ENCODE measurements at places on chromosomes 7 and 10.

- peak; percentile 39 for DNase-seq
Measured at GRCh38 chr7:7970531-7971307, 2.1 kb downstream of the GLCCI1 start.

- no peak for DNase-seq
Measured at GRCh38 chr7:1650363-1651030, 19.6 kb upstream of the ELFN1 start.

DNA sequence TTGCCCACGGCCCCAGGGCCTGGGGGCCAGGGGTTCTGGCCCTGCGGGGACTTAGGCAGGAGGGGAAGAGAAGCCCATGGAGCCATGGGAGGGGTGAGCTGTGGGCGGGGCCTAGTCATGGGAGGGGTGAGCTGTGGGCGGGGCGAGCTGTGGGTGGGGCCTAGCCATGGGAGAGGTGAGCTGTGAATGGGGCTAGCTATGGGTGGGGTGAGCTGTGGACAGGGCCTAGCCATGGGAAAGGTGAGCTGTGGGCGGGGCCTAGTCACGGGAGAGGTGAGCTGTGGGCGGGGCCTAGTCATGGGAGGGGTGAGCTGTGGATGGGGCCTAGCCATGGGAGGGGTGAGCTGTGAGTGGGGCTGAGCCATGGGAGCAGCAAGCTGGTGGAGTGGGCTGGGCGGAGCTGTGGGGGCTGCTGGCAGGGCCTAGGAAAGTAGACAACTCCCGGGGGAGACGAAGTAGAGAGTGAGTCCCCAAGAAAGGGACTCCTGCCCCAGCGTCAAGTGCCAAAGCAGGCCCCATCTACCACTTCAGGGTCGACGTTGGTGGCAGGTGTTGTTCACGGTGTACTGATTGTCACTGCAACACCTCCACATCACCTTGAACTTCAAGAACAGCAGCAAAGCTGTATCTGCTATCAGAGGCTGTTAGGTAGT, 19.2 kb upstream of the TTYH3 start:
- no peak for DNase-seq

GRCh38 chr10:48287417-48288391, 13.2 kb upstream of the FRMPD2 start:
- no peak for DNase-seq

DNA sequence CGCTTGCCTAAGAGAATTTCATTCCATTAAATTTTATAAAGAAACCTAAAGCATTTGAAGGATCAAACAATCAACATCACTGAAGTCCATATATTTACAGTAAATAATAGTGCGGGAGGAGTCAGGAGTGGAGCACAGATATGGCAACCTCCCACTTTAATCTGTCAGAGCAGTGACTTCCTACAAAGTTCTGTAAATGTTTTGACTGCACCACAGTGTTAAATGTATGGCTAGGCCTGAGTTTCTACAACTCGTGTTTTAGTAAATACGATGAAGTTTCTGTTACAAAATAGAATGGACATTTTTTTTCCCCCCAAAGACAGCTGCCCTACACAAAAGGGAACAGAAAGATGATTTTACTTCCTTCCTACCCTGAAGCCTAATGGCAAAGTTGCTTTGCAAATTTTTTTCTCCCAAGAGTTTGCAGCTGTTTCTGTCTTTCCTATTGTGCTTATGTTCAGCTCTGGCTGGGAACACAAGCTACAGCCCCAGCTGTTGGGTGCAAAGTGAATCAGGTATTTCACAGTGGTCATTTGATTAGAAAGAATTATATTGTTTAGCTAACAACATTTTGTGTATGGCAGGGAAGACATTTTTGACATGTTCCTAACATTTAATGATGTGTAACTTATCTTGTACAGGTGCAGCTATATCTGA, 62.1 kb downstream of the MET start:
- DNase-seq: no peak

GRCh38 chr7:14504134-14504533, 398.4 kb downstream of the DGKB start:
- DNase-seq: no peak

- no peak for DNase-seq
Measured at GRCh38 chr7:22601003-22601402, 101.0 kb upstream of the STEAP1B start.

GRCh38 chr7:142811154-142811737, 40.5 kb downstream of the PRSS2 start:
- peak; percentile 48 for DNase-seq

DNA sequence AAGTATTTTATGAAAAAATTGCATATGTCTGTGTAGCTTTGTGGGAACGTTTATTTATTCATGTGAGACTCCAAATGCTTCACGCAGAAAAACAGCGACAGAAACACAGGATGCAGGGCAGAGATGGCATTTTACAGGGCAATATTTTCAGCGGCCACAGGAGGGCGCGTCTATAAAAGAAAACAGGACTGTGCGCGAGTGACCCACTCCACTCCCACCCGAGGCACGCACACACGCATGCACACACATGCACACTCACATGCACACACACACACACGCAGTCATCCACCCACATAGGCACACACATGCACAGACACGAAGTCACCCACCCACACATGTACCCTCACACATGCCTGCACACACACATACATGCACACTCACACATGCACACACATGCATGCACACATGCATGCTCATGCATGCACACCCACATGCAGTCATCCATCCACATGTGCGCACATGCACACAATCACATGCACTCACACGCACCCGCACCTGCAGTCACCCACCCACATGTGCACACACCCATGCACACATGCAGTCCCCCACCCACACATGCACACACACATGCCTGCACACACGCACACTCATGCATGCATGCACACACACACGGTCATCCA, 96.3 kb downstream of the DNAJB6 start:
- no peak for DNase-seq

- no peak for DNase-seq
Measured at GRCh38 chr10:13652860-13653259, 66.1 kb downstream of the PRPF18 start.

GRCh38 chr7:45130910-45131309, 19.4 kb upstream of the TBRG4 start:
- no peak for DNase-seq

DNA sequence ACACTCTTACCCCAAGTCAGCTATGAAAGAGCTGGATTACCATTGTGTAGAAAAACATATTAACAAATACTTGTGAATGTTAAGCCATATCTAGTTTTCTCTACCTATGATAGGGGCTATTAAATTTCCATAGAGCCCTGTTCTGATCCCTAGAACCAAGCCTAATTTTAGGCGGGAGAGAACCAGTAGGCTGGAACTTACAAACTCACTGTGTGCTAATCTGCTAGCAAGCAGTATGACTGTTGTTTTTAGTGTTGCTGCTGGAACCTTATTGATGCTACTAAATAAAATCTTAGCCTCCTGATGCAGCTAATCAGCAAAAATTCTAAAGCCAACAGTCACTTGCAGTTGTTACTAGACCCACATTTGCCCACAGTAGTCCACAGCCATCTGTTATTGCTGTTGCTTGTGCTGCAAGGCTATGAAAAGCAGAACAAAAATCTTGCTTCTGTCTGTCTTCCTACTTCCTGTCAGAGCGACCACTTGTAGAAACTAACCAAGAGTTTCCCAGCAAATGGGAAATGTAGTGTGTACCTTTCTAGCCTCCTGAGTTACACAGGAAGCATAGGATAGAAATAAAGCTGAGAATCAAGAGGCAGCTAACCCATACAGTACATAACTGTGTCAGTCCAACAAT, 368.4 kb downstream of the ARL4A start:
- DNase-seq: no peak

Data from RCC 7860 (cell line).